NCI-H446 treated with DMSO at 0.1 percent for 48 hours (cell line): ENCODE measurements at places on chromosomes 5 and 9.

DNA sequence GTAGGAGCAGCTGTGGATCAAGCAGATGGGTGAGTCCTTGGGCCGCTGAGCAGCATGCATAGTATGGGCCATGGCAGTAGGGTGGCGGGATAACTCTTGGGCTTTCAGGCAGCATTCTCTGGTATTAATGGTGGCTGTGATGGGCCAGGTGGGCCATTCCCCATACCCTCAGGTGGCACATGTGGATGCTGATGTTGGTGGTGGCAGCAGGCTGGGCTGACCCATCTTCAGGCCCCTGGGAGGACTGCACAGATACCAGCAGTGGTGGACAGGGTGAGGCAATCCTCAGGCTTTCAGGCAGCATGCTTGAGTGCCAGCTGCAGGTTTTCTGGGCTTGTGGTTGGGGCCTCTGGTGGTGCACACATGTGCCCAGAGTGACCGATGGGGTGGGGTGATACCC lies 27.1 kb upstream of the C6 start:
- no peak for DNase-seq

DNA sequence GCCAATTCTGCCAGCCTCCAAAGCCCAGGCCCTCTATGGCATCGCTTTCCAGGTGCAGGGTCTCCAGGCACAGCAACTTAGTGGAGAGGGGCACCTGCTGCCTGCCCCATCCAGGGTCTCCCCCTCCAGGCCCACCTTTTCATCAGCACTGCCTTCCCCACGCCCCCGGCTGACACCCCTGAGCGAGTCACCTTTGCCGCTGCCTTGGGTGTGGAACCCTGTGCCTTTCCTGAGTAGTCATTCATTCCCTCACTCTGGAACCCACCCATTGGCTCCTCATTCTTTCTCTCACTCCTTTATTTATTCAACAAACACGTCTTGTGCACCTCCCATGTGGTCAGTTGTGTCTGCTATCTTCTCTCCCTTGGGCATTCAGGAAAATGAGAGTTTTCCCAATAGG lies 14.5 kb upstream of the RPL26L1 start:
- no peak for DNase-seq

- no peak for DNase-seq
These were observed 8.5 kb downstream of the HBEGF start for GRCh38 chr5:140337880-140338279.

DNA sequence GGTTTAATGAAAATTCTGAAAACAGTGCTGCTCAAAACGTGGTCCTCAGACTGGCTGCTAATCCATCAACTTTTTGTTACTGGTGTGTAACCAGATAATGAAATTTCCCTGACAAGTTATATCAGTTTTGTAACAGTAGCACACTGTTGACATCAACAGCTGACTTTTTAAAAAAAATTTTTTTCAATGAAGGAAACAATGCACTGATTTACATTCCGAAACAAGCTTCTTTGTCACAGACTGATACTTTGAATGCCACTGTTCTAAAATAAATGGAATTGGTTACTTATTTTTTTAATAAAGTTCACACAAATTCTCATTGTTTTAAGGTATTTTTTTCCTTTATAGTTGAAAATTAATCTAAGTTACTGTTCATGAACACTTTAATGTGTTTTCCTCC lies 169.1 kb downstream of the NIPBL start:
- no peak for DNase-seq

DNA sequence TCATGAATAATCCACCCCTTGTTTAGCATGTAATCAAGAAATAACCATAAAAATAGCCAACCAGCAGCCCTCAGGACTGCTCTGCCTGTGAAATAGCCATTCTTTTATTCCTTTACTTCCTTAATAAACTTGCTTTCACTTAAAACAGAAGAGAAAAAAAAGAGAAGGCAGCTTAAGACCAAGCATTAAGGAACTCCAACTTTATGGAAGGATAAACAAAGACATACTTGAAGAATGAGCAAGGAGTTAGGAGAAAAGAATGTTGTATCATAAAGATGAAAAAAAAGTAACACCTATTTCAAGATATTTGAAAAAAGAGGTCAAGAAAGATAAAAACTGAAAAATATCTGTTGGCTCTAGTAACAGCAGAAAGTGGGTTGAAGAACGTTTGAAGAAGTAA lies 107.6 kb downstream of the RNF180 start:
- DNase-seq = no peak

- DNase-seq = no peak
These were observed 87.4 kb upstream of the SH3PXD2B start for GRCh38 chr5:172541773-172542136.

- no peak for DNase-seq
These were observed 29.3 kb downstream of the ERAP1 start for GRCh38 chr5:96778409-96778808.

DNA sequence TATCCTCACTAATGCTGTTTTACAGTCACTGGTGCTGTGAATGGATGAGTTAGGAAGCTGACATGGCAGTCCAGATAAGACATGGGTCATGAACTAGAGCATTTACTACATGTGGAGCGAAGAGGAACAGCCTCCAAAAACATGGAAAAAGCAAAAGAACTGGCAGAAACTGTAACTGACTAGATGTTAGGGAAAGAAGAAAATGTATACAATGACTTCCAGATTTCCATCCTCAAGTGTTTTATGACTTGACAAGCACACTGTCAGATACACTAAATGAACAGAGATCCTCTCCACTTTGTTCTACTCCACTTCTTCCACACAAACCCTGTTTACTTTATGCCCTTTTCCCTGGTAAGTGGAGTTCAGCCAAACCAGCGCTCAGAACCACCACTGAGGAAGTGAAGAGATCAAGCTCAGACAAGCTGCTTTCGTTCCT lies 11.5 kb downstream of the HMGCS1 start:
- no peak for DNase-seq

DNA sequence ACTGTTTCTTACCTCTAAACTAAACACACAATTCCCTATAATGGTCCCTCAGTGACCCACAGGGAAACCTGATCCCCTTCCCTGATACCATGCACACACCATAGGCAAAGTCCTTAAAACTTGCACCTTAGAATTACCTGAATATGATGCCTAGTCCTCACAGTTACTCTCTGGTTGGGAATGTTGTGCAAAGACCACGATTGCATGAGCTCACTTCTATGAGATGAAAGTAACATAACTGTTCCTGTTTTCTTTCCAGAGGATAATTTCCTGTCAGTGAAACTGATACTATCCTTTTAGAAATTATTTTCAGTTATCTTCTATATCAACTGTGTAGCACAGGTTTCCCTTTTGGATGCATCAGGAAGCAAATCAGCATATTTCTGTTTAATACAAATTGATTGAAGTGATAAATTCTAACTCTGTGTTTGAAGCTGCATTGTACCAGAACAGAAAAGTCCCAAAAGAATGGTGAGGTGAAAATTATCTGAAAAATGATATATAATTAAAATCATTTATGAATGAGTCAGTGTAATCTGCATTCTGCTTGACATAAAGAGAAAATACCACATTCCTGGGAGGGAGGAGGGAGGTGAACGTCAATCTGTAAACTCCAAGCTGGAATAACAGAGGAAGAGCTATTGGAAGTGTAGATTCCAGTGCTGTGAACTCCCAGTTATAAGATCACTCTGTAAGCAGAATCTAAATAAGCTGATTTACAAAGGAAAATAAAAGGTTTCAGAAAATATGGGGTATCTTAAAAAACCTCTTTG lies 51.2 kb upstream of the TNFAIP8 start:
- no peak for DNase-seq

DNA sequence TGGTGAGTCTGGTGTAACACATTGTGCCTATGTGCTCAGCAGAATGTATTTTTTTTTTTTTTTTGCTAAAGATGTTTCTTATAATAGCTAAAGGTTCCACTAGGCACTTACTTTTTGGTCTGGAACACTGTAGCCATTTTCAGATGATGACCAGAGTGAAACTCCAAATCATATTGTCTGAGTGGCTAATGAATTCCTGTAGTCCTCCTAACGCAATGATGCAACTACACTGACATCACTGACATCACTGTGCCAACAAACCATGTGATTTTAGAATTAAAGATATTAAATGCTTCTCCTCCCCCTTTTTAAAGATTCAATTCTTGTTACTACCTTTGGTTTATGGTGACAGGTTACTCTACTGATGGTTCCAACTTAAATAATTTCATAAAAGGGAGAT lies 28.8 kb downstream of the JAKMIP2 start:
- no peak for DNase-seq

- DNase-seq = no peak
These were observed 202.2 kb upstream of the RPS23 start for GRCh38 chr5:82480331-82480730.

DNA sequence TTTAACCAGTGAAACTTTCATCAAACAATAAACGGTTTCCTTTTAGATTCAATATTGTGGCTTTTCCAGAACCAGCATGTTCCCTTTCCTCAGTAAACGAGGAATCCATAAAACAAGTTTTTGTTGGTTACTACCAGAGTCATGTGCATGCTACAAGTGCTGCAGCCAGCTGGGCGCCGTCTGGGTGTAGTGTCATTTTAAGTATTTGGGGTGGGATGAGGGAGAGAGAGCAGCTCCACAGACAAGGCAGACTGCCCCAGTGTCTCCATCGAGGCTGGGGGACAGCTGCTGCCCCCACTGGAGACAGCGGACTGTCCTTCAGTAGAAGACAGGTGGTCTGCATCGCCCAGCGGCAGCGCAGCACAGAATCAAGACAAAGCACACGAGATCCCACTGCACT lies 17.3 kb downstream of the ARPC5L start:
- no peak for DNase-seq

DNA sequence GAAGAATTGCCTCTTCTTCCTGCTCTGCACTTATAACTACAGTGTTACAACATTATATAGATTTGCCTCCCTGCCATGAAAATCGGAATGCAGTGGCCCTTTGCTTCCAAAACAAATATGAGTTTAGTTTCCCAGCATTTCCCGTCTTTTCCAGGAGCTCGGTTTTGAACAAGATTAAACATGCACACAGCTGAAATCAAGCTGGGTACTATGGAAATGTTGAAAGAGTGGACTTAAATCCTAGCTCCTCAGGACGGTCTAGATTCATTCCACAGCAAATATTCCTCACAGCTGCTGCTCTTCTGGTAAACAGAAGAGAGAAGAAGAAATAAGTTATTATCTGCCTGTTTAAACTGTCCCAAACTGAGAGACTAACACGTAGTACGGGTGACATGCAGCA lies 161.4 kb downstream of the PIK3R1 start:
- DNase-seq = no peak

GRCh38 chr5:34488984-34489383 lies 167.1 kb upstream of the RAI14 start:
- no peak for DNase-seq

GRCh38 chr9:37554318-37554717 lies 21.9 kb downstream of the FBXO10 start:
- DNase-seq = no peak

DNA sequence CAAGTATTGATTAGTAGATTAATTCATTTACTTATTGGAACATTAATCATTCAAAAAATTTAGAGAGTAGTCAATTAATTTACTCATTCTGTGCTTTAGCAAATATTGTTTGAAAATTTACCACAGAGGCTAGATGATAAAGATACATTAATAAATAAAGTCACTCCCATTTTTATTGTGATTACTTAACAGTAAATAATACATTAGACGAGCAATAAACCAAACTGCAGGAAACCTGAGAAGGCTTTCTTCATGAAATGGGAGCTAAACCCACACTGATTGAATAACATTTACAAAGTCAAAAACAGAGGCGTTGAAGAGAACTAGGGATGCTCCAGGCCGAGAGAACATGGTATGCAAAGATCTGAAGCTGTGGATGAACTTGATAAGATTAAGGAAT lies 38.8 kb upstream of the PRDM9 start:
- DNase-seq = no peak
